ENCODE measurements at places on chromosomes 6 and 20. TPM values are rescaled to one million over a fixed set of nuclear protein-coding genes. Genes with fewer than 3 reads are reported as not detected.

RTN4IP1 gene
- total RNA-seq, result 7.7 TPM

BPIFB2 gene
- total RNA-seq, result 93.5 TPM

PLN gene
- 1.1 TPM for total RNA-seq

DNA sequence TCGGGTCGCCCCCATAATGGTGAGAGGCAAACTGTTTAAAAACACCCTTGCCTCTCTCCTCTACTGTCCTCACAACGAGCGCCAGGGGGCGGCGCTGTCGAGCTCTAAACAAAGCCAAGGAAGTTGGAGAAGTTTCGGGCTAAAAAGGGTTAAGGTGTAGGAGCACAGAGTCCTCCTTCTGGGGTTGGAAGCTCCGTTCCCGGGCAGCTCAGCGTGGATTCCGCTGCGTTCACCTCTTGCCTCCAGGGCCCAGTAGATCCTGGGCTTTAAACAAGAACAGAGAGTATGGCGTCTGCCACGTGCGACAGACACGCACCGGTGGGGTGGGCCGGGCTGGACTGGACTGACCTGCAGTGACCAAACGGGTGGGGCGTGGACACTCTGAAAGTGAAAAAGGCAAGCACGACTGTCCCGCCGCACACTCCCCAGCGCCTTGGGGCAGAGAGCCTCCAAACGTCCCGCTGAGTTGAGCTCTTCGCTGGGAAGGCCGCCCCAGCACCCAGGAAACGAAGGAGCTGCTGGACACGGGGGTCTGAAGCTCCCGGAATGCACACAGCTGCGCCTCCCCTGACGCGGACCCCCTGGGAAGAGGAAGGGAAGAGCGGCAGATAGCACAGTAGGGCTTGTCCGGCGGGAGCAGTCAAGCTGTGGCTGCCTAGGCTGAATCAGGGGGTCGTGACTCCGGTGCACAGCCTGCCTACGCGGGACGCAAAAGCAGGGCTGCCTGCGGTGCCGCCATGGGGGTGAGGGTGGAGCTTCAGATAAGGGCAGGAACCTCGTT is 1.6 kb upstream of the THBD start:
- peak overlapping the region; percentile 95 for H3K27ac ChIP-seq
- DNase-seq, result peak; percentile 33
- H3K4me3 ChIP-seq, result peak overlapping the region; percentile 45
- peaks cover 23% of the 10 kb centered on the region for H3K4me1 ChIP-seq
